Myocyte (in vitro differentiated cells): ENCODE measurements at places on chromosomes 4 and X. TPM values are rescaled to one million over a fixed set of nuclear protein-coding genes. Genes with fewer than 3 reads are reported as not detected.

HELQ gene
- total RNA-seq, result 12.7 and 14.4 TPM in 2 replicates

DNA sequence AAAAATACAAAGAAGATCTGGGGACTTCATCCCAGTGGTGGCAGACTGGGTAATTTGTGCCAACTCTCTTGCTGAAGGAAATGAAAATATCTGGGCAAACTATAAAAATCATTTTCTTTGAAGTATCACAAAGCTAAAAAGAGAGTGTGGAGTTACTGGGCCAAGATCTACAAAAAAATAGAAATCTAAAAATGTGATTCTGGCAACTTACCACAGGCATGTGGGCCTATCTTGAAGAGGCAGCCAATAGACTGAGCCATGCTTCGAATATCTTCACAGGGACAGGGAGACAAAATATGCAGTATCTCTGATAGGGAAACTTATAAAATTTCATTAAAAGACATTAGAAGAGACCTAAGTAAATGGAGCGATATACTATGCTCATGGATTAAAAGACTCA is 168.8 kb downstream of the RCHY1 start:
- DNase-seq, result peak; percentile 23

DNA sequence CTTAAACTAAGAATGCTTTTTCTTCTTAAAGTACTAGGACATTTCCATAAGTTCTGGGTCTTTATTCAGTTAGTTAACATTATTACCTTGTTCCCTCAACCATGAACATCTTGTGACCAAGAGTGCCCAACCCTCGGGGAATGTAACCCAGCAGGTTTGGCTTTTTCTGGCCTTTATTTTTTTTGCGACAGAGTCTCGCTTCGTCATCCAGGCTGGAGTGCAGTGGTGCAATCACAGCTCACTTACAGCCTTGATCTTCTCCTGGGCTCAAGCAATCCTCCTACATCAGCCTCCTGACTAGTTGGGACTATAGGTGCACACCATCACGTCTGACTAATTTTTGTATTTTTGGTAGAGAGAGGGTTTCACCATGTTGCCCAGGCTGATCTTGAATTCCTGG is 65.1 kb downstream of the USP11 start:
- DNase-seq, result no peak

TEX13B gene
- total RNA-seq, result not detected in 2 replicates

- DNase-seq, result no peak
Observed at GRCh38 chrX:115581759-115582615, 21.0 kb downstream of the PLS3 start.

DNA sequence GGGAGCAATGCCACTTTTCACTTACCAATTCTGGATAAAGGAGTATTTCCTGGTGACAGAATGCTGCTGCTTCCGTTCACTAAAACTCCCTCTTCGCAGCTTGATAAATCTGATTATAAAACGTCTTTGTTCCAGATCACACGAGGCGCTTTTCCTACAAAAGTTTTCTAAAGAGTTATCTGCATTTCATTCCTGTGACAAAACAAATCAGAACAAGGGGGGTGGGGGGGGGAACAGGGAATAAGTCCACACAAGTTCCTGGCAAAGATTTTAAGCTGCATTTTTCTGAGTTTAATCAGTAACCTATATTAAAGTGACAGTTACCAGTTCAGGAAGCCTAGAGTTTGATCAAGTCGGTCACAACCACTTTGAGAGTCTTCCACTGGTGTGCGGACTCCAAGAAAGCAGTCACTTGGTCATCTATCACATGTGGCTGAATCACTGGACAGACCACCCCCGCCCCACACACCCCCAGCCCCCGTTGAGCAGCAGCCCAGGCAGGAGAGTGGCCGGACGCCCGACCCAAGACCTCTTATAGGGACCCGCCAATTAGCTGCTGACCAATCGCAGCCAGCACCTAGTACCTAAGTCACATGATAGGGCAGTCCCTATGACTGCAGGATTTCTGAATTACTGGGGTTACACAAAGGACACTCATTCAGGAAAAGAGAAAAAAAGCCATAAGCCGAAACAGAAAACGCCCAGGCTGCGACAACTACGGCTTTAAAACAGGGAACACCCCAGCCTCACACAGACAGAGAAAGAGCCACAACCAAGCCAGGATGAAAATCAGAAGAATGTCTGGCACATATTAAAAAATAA is 569.3 kb upstream of the DIPK2B start:
- peak; percentile 82 for DNase-seq

DNA sequence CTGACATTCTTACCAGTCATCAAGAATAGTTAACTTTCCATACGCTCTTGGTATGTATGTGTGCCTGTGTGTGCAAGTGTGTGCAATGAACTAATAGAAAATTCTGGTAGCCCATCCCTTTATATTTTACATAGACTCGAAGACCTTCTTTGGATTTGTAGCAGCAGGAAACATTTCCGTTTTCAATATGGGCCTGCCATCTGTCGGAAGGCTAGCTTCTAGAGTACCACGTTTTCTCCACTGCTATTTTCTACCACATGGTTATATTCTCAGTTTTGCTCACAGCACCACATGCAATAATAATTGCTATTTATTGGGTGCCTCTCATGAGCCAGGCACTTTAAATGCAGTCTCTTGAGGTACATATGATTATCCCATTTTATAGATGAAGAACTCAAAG is 47.9 kb upstream of the PTCHD1 start:
- no peak for DNase-seq

NPNT gene
- total RNA-seq, result 13.2 and 15.5 TPM in 2 replicates
